ENCODE measurements at places on chromosomes 6 and 20.

DNA sequence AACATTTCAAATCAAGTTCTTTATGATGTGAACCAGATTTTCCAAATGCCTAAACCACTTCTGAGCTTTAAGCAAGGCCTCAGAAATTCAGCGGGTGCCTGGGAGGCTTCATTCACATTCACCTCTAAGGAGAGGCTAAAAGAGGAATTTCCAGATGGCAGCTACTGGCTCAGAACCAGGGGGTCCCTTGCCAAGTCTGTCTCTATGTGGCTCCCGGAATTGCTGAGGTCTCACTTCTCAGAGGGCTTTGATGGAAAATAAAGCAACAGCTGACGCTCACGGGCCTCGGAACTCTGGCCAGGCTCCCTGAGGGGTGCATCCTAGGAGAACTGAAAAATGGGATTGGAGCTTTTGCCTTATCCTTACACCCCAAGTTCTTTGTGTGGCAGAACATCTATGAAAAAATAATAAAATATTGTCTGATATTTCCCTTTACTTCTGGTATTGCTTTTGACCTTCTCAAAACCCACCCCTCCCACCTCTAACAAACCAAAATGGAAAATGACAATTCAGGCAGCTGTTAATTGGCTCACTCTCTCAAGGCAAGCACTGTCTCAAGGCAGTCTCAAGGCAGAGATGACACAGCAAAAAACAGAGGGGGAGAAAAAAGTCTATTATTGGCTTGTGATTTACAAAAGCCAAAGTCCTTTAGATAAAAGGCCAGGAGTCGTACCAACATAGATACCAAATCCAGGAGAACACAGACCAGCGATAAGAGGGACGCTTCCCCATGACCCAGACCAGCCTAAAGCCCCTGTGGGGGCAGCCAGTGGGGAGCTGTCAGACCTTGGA is 21.8 kb upstream of the LRRN4 start:
- no peak for DNase-seq

DNA sequence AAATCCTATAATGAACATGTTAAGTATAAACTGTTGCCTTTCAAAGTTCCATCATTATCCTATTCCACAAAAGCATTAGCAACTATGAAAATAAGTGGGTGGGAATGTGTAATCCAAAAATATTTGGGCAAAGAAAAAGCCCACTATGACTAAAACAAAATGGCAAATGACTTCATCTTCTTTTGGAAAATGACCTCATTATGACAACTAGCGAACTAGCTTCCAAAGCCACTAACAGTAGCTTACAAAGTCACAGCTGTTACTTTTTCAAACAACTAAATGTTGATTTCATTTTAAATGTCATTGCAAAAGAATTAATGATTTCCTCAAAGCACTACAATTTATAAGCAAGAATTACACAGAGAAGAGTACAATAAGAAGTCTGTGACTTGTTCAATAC is 49.8 kb upstream of the RUNX2 start:
- DNase-seq = no peak

- peak; percentile 2 for DNase-seq
Observed at GRCh38 chr6:70956451-70957283, at the start of gene B3GAT2. B3GAT2 (minus strand) TSS chr6:70957060; CDS start chr6:70956429, 631 bp downstream.

DNA sequence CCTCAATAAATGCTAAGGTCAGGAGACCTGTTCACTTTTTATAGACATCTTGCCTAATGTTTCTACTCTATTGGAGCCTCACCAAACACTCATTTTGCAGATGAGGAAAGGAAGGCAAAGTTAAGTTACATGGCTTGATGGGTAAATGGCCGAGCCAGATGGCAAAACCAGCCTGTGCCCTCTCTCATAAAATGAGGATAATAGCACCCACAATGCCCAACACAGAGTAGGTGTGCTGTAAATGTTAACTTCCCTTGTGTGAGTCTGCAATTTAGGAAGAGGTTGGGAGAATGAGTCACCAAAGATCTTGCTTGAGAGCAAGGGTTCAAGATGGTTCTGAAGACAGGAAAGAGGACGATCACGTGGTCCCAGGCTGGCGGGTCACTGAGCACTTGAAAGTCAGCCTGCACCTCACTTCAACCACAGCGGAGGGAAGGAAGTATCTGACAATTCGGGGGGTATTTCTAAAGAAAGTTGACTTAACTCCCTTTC is 3.3 kb downstream of the KCNK5 start:
- no peak for DNase-seq

DNA sequence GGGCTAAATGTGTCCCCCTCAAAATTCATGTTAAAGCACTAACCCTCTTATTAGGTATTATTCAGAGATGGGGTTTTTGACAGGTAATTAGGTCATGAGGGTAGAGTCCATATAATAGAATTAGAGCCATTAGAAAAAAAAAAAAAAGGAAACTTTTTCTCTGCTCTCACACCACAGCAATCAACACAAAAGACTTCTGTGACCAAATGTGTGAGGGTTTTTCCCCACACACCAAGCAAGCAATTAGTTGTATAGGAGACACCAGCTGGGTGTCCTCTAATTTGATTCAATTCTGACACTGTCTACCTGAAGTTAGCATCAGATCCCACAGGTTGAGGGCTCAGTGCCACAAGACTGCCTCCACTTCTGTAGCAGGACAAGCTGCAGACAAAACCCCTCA is 64.6 kb upstream of the GMDS start:
- no peak for DNase-seq

DNA sequence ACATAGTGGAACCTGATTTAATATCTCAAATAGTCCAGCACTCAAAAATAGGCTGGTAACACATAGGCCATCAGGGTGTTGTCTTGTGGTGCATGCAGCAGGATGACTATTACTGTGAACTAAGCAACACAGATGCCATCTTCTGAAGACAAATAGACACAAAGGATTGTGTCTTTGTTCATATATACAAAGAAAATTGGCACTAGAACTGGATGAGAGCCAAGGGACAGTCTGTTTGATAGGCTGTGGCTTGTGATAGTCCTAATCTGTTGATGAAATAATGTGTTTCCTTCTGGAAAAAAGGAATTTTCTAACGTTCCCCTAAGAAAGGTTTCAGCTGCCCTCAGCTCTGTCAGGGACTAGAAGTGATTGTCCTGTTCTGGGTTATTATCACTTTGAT is 129.8 kb downstream of the TPBG start:
- no peak for DNase-seq

DNA sequence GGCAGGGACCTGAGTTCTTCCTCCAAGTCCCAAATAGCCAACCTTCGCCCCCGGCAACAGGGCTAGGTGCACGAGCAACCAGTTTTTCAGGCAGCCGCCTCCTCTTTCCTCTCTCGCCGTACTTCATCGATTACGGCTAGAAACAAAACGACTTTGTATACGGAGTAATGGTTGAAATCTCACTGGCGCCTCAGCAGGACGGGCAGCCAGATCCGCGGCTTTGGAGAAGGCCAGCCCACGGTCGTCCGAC is 333 bp upstream of the SMIM13 start:
- no peak for DNase-seq

GRCh38 chr6:144662812-144663365 is 377.8 kb downstream of the UTRN start:
- DNase-seq = no peak

- DNase-seq = no peak
Observed at GRCh38 chr20:48541581-48542071, 286.2 kb downstream of the PREX1 start.

DNA sequence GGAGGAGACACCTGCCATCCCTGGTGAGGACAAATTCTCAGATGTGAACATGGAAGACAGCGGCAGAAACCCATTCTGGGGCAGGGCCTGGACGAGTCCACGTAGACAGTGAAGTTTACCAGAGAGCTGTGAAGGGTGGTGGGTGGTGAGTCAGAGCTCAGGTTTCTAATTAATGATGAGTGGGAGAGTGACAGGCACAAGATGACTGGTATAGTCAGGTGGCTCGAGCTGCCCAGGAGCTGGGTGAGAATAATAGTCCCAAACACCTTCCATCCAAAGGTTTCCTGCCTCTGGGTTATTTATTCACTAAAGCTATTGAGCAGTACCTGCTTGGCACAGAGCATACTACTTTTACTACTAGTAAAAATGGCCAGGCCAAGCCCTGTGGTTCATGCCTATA is 6.0 kb downstream of the TLDC2 start:
- no peak for DNase-seq

GRCh38 chr20:33945391-33946081 is 48.2 kb upstream of the RALY start:
- no peak for DNase-seq

DNA sequence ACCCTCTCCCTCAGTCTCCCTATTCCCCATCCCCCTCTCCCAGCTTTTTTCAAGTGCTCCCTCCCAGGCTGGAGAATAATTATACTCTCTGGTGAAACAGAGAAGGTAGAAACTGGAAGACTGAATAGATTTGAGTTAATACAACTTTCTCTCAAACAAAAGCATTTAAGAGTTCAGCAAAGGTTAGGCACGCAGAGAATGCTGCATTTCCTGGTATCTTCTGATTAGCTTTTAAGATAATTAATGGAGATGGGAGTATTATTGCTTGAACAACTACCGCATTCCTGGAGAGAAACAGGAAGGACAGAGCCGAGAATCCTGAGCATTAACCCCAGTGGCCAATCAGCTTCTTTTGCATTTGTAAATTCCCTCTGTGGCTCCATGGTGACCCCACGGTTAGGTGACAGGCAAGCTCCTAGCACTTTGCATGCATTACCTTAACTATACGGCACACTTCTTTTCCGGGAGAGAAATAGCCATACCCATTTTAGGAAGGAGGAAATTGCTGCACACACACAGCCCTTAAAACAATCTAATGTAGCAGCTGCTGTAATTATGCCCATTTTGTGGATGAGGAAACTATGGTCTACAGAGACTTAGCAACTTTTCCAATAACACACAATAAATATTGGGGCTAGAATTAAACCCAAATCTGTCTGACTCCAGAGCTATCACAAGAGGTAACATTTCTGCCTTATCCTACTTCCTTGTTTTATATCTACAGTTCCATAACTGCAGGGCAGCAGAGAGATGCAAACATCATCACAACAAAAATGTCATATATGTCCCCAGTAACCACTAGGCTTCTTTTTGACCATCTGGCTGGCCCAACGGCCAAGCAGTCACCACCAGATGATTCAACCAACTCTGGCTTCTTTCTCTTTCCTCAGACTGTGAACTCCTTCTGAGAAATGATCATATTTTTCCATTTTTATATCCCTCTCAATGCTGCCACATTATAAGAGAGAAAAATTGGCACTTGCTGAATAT is 169.9 kb downstream of the CD24 start:
- no peak for DNase-seq

GRCh38 chr6:92708270-92708669 is 711.1 kb downstream of the EPHA7 start:
- no peak for DNase-seq

All from NCI-H2107 (cell line).